ENCODE measurements at places on chromosomes 13 and 19. TPM values are rescaled to one million over a fixed set of nuclear protein-coding genes. Genes with fewer than 3 reads are reported as not detected.

GRCh38 chr19:3698974-3699740 is 1.1 kb downstream of the PIP5K1C start:
- H3K27ac ChIP-seq = peak overlapping the region; percentile 70
- H3K4me3 ChIP-seq = peak overlapping the region; percentile 91
- peaks cover 5% of the 10 kb centered on the region for H3K4me1 ChIP-seq
- DNase-seq = no peak

GRCh38 chr13:32893176-32893575 is 123.0 kb upstream of the KL start:
- peaks cover 3% of the 10 kb centered on the region for H3K36me3 ChIP-seq
- no peak overlapping the region for H3K4me3 ChIP-seq
- H3K4me1 ChIP-seq = no peaks in the 10 kb centered on the region
- DNase-seq = no peak
- no peak overlapping the region for H3K27ac ChIP-seq
- H3K27me3 ChIP-seq = peaks cover 5% of the 10 kb centered on the region

GRCh38 chr13:63983366-63983765 is 2567.7 kb upstream of the PCDH20 start:
- no peak overlapping the region for H3K4me3 ChIP-seq
- no peak overlapping the region for H3K27ac ChIP-seq
- no peak for DNase-seq
- no peaks in the 10 kb centered on the region for H3K36me3 ChIP-seq
- no peaks in the 10 kb centered on the region for H3K27me3 ChIP-seq

DNA sequence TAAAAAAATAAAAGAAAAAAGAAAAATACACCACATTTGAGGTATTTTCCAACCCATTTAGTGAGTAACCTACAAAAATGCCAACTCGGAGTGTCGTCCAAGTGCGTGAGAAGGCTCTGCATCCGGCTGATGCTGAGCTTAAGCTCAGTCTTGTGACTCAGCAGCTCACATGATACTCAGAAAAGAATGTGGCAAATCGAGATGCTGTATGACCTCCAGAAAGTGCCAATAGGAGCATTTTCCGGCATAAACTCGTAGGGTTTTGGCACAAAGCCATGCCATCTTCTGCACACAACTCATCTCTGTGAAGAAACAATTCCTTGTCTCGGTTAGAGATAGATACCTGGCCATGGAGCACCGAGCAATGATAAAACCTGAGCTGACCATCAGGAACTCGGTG is 58.5 kb downstream of the TRPM4 start:
- H3K4me3 ChIP-seq = no peak overlapping the region
- peaks cover 5% of the 10 kb centered on the region for H3K27me3 ChIP-seq
- H3K27ac ChIP-seq = no peak overlapping the region
- H3K36me3 ChIP-seq = no peaks in the 10 kb centered on the region

Gene ZIM2
- total RNA-seq = not detected
